ENCODE measurements at places on chromosomes 1 and 21.

DNA sequence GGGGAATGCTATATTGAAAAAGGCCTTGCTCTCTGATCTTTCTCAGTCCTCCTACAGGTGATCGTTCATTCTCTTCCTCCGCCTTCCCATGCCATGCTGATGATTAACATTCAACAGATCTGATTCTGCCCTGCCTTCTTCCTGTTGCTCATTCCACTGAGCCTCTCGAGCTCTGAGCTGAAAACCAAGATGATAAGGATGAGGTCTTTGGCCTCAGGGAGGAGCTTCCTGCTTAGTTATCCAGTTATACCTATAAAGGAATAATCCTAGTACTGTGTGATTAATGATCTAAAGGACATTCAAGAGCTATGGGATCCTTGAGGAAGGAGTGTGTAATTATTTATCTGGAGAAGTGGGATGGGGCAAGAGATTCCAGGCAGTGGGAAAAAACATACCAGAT is 25.2 kb upstream of the MAP3K7CL start:
- DNase-seq: peak; percentile 40

GRCh38 chr21:16676391-16676790 is 836.5 kb upstream of the CXADR start:
- peak; percentile 2 for DNase-seq

- no peak for DNase-seq
These were observed 34.9 kb downstream of the FOXO6 start for GRCh38 chr1:41396084-41396483.

DNA sequence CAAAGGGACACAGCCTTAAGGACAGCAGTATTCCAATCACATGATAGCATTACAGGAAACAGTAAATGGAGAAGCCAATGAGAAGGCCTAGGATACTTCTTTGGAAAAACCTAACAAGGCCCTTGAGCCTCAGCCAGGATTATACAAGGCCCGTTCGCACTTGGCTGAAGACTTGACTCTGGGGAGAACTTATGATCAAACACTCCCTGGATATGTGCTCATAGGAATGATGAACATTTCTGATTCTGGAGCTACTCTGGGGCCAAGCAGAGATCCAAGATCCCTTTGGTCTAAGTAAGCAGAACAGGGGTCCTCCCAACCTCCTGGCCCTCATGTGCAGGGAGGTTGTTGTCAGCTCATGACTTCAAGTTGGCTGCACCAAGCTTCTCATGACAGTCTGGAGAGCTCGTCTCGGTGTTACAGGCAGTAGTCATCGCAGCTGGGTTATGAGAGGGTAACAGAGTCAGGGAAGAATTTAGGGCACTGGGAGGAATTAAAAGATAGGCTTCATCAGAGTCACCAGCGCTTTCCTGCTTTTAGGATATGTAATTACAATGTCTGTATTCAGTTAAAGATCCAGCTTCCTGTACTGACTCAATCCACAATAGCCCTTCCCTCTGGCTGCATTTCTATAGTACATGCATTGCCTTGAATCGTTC is 92.5 kb upstream of the IRF2BP2 start:
- peak; percentile 52 for DNase-seq

- no peak for DNase-seq
These were observed 43.1 kb upstream of the CAPZB start for GRCh38 chr1:19528438-19528837.

GRCh38 chr1:242425232-242425631 is 99.3 kb downstream of the PLD5 start:
- no peak for DNase-seq

DNA sequence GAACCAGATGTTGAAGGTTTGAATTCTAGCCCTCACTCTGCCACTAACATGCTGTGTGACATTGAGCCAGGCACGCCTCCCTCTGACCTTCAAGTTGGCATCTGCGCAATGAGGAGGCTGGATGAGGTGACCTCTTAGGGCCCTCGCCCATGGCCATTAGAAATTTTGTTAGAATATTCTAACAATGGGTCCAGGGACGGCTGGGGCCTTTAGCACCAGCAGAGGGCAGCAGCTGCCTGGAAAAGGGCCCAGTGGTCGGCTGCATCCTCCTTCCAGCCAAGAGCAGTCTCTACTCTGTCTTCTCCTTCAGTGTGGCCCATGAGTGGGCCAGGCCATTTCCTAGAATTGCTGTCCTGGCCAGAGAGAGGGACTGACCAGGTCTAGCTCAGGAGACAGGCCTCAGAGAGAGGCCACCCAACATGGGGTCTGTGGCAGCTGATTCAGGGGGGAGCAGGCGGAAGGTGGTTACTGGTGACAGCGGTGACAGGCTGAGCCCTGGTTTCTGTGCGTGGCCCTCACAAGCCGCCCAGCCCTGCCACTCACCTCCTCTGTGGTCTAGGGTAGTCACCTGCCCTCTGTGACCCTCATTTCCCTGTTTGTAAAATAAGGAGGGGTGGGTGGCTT is 101.3 kb upstream of the ACTL8 start:
- DNase-seq: peak; percentile 40

DNA sequence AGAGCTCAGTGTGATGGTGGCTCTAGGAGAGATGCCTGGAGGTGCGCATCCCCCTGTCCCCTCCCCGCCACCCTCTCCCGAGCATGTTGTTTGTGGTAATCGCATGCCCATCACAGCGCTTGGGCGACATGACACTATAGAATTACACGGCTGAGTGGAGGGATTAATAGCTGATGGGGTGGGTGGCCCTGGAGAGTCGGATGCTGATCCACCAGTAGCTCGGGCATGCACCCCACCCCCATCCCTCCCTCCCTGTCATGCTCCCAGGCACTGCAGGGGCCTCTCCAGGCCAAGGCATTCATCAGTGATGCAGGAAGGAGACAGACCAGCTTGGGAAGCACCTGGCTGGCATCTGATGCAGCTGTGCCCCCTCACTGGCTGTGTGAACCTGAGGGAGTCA is 159.0 kb upstream of the IGSF21 start:
- no peak for DNase-seq

DNA sequence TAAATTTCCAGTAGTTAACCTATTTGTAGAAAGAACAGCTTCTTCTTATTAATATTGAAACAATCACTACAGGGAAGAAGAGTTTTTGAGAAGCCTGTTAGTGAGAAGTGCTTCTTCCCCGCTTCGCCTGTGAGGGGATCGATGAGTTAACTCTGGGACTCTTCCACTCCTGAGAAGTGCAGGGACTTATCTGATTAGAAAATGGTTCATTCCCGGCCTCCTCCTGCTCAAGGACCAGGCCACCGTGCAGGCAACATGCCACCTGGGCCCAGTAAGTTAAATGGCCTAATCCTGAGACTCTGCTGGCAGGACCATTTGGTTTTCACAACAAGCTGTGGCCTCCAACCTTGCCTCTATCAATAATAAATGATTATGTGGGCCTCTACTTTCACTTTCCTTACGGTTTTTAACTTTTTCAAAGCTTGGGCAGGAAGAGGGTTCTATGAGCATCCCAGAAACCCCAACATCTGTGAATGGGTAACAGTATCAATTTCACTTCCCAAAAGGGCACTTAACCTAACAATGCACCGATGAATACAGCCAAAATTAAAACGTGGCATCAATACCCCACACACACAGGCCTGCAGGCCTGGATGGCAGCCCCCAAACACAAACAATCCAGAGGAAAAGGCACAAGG is 33.1 kb downstream of the SIPA1L2 start:
- no peak for DNase-seq

DNA sequence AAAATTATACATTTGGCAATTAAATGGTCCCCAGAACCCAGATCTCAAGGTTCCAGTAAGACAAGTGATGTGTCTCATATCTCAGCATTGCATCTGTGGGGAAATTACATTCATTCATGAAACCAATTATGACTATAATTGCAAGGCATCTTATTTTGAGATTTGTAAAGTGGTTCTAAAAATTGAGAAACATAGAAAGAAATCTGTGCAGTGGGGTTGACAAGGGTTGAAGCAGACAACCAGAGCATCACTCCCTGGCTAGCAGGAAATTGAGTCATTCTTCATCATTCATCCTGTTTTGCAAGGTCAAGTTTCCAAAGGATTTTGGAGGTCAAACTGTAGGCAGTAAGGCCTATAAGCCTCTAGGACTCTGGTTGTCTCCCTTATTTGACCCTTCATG is 25.1 kb upstream of the MROH9 start:
- DNase-seq: peak; percentile 90

All from foreskin fibroblast (primary cell).